Bronchial epithelial cell (primary cell): ENCODE measurements at places on chromosomes 1 and 21.

DNA sequence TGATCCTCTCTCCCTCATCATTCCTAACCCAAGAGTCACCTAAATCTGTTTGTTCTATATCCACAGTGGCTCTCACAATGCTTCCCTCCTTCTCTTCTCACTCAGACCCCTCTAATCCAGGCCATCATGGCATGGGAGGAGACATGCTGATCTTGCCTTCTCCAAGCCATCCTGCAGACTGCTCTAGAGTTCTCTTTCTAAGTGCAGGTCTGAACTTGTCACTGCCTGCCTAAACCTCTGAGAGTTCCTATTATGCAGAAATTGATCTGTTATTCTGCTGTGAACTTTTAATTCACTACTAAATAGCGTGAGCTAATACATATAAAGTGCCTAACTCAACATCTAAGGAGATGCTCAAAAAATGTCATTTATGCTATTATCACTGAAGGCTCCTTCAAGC lies 26.8 kb downstream of the LAMC2 start:
- DNase-seq: peak; percentile 74

DNA sequence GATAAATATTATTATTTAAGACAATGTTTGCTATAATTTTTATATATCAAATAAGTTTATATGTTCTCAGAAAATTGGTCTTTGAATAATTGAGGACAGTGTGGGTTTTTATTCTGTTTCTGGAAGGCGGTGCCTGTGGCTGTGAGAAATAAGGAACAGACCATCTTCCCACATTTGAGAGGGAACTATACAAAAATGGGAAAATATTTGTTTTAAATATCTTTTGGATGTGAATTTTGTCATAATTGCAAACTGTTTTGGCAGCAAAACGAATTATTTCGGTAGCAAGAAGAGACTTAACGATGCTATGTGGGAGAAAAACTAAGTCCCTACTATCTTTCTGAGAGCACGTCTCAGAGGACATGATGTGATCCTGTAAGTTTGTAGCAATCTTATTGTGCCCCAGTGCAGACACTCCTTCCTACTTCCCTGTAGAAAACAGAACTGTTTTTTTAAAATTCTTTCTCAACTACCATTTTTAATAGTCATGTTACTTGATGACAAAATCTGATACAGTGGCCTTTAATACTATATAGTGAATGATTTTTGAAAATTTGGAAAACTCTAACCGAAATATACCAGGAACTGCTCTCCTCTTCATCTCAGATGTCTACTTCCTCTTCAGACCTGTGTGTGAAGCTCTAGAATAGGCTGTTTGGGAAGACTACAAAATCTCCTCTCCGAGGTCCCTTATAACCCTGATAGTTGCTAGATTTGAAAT lies 25.4 kb downstream of the PTPRC start:
- DNase-seq: no peak

DNA sequence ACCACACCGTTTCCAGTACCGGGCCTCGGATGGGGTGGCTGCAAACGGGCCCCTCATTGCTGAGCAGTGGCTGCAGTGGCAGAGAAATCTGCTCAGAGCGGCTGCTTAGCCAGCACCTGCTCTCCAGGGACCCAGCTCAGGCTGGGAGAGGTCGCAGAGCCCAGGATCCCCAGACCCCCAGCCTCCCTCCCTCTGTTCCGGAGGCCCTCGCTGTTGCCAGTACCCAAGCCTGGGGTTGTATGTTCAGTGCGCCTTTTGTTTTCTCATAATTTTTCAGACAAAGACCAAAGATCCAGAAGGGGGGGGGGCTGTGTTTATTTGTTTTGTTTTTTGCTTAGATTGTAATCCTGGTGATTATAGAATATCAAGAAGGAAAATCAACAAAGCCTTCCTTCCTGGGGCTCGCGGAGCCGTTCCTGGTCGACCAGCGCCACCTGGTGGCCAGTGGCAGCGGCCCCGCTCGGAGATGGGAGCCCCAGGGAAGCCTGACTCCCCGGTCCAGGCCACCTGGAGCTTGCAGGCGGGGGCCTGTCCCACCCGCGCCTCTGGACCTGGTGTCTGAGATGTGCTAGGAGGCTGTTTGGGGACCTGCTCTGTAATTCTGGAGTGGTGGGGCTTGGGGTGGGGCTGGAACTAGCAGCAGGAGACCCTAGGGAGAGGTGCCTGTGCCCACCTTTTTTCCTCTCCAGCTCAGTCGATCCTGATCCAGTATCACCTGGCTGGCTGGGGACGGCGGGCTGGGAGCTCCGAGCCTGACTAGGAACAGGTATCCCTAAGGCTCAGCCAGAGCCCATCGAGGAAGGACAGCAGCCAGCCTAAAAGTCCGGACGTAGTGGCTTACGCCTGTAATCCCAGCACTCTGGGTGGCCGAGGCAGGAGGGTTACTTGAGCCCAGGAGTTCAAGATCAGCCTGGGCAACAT lies 123.9 kb upstream of the VAMP3 start:
- DNase-seq: peak; percentile 8

DNA sequence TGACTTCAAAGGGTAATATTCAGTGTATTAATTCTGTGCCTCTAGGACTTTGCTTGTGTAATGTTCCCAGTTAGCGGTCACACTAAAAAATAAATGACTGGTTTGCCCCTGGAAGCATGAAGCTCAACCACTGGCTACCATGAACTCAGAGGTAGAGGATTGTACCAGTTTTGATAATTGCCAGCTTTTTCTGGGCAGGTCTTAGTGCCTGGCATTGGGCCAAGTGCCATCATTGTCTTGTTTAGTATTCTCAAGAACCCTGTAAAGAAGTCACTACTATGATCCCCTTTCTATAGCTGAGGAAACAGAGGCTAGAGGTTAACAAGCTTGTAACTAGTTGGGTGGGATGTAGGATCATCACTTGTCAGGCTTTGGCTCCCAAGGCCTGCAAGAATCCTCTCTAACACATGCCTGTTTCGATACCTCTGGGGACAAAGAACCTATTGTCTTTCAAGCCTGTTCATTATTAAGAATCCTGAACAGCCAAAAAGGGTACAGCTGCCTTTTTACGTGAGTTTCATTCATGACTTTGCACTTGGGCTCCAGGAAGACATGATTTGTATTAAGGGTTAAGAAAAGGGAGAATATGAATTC lies 121.9 kb upstream of the JUN start:
- DNase-seq: no peak

DNA sequence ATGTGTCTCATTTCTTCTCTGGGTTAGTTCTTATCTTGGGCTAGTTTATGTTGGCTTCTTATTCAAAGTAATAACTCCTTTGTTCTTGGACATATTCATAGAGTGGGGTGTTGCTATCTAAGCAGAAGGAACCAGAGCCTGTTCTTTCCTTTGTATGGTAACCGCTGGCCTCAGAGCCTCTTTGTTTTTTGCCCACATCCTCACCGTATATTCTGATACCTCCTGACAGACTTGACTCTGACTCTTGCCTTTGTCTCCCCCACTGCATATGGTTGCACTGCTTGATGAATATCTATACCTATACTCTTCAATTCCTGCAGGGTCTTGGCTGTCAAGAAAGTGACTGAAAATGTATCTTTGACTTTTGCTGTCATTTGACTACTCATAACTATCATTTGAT lies 10.2 kb downstream of the FLG2 start:
- DNase-seq: no peak
